ENCODE measurements at places on chromosomes 6 and 20. TPM values are rescaled to one million over a fixed set of nuclear protein-coding genes. Genes with fewer than 3 reads are reported as not detected.

Gene CLPSL2
- not detected for total RNA-seq

Gene ACTL10
- 0.49 TPM for total RNA-seq

Gene SMLR1
- total RNA-seq, result not detected

Gene PRSS16
- total RNA-seq, result 0.09 TPM

Data from muscle of leg (tissue), 16 donors.